ENCODE measurements at places on chromosomes 2 and 18. TPM values are rescaled to one million over a fixed set of nuclear protein-coding genes. Genes with fewer than 3 reads are reported as not detected.

YIPF4 gene
- 15.5 TPM for polyA plus RNA-seq

GRCh38 chr2:124804014-124804940 lies 779.2 kb downstream of the CNTNAP5 start:
- peak; percentile 57 for DNase-seq

DNA sequence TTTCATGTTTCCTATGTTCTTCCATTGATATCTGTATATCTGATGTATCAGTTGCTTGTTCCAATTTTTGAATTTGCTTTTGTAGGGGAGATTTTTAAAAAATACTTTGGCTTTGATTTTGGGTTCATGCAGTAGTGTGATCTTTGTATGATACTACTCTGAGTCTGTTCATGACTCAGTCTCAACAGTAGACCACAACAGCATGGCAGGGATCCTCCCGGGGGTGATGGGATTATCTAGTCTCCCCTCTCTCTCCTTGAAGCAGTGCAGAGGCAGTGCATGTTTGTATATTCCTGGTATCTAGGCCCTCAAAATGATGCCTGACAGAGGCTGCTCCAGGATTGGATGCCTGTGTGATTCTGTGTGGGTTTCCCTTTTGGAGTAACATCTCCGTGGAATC lies 55.3 kb downstream of the G6PC2 start:
- no peak for DNase-seq

STEAP3 gene
- polyA plus RNA-seq: 26.7 TPM

GRCh38 chr2:3703236-3703756 lies at the start of gene DCDC2C:
TSS of gene DCDC2C (plus strand) at chr2:3703575. CDS start at chr2:3703752, 177 bp downstream.
- DNase-seq: no peak
